ENCODE measurements at places on chromosomes 12 and 14.

GRCh38 chr12:44999355-44999754 is 51.5 kb downstream of the DBX2 start:
- no peak overlapping the region for H3K4me3 ChIP-seq
- no peaks in the 10 kb centered on the region for H3K36me3 ChIP-seq
- no peaks in the 10 kb centered on the region for H3K27me3 ChIP-seq
- H3K27ac ChIP-seq: no peak overlapping the region
- H3K4me1 ChIP-seq: no peaks in the 10 kb centered on the region
- DNase-seq: no peak

DNA sequence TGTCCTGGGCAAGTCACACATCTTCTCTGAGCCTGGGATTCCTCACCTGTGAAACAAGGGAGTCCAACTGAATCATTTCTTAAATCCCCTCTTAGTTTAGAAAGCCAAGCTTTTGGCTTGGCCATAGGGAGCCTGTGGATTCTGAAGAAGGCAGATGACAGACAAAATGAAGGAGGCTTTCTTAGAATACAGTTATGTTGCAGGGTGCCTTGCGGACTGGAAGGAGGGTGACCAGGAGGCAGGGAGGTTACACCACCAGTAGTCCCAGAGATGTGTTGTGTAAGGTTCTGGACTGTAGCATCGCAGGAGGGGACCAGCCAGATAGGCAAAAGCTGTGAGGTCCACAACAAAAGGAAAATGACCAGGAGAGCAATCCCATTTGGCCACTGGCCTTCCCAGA is 8.2 kb upstream of the ACVR1B start:
- H3K27me3 ChIP-seq: no peaks in the 10 kb centered on the region
- no peak overlapping the region for H3K4me3 ChIP-seq
- DNase-seq: no peak
- H3K4me1 ChIP-seq: no peaks in the 10 kb centered on the region
- no peak overlapping the region for H3K27ac ChIP-seq
- no peaks in the 10 kb centered on the region for H3K36me3 ChIP-seq

DNA sequence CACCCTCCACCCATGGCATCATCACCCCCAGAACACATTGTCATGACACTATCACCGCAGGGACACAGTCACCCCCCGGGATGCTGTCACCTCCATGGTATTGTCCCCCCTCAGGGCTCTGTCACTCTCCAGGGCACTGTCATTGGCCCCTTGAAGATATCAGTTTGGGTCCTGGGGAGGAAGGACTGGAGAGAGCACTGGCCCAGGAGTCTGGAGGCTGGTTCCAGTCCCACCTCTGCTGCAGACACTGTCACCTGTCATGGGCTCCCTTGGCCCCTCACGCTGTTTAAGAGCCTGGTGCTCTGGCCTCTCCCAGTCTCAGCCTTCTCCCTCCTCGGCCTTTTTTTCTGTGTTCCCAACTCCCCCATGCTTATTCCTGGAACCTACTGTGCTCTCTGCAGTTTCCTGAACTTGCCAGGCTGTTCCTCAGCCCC is 31.9 kb downstream of the SERPINA3 start:
- H3K27me3 ChIP-seq: no peaks in the 10 kb centered on the region
- H3K27ac ChIP-seq: no peak overlapping the region
- H3K4me1 ChIP-seq: no peaks in the 10 kb centered on the region
- no peaks in the 10 kb centered on the region for H3K36me3 ChIP-seq
- DNase-seq: no peak

DNA sequence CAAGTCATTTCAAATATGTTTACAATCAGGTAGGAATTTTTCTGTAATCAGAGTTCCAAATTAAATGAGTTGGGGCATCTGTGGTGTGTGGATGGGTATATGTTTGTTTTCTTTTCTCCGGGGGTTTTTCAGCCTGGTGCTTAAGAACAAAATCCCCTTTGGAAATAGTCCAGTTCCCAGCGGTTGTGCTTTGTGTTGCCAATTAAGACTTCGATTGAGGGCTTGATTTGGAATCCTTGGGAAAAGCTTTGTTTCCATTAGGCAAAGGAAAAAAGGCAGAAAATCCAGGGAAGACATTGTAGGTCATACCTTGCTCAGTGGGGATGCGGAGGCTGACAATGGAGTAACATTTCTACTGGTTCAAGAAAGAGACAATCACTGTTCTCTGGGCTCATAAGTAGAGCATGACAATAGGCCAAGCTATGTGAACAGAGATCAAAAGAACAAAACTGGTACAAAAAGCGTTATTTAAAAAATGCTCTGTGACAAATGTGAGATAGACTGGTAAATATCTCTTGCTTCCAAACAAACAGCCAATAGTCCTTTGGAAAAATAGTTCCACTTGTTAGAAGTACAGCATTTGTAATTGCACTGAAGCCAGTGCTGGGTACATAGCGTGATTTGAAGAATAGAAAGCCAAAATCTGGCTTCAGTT is 79.7 kb downstream of the EML1 start:
- no peaks in the 10 kb centered on the region for H3K27me3 ChIP-seq
- H3K4me3 ChIP-seq: no peak overlapping the region
- H3K27ac ChIP-seq: no peak overlapping the region
- no peaks in the 10 kb centered on the region for H3K36me3 ChIP-seq
- H3K4me1 ChIP-seq: no peaks in the 10 kb centered on the region

DNA sequence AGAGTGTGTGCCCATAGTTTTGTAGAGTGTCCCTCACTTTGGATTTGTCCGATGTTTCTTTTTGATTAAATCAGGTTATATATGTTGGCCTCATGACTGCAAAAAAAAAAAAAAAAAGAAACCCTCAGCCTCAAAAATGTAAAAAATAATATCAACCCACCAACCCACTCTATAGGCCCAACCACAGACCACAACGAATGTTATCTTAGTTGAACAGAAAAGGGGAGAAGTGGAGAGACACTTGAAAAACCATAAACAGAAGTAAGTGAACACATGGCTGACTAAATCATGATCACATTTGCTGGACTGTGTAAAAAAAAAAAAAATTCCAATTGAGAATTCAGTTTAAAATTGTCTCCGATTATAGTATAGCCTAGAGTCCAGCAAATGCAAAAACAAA is 45.5 kb upstream of the ST8SIA1 start:
- H3K4me1 ChIP-seq: no peaks in the 10 kb centered on the region
- DNase-seq: no peak
- H3K4me3 ChIP-seq: no peak overlapping the region
- no peak overlapping the region for H3K27ac ChIP-seq

DNA sequence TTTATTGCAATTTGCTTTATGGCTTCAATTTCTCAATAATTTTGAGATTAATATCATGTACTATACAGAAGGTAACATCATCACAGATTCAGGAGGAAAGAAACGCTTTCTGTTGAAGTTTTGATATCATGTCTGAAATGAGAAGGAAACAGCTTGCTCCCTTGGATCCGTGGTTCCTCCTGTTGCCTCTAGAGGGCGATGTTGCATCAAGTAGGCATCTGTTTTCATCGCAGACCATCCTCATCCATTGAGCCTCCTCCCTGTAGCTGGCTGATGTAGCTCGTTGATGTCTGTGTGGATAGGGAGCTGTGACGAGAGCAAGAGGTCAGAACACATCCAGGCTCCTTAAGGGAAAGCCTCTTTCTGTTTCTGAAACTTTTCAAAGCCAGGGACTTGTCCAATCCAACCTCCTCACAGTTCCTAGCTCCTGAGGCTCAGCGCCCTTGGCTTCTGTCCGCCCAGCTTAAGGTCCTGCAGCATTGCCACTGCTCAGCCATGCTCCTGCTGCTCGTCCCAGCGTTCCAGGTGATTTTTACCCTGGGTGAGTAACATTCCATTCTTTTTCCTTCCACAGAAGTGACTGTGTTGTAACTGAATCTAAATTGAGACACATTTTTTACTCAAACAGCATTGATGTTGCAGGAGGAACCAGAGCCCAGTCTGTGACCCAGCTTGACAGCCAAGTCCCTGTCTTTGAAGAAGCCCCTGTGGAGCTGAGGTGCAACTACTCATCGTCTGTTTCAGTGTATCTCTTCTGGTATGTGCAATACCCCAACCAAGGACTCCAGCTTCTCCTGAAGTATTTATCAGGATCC is 304.8 kb upstream of the OR4E1 start:
- no peaks in the 10 kb centered on the region for H3K4me1 ChIP-seq
- H3K27me3 ChIP-seq: no peaks in the 10 kb centered on the region
- no peak overlapping the region for H3K4me3 ChIP-seq
- DNase-seq: peak; percentile 45

DNA sequence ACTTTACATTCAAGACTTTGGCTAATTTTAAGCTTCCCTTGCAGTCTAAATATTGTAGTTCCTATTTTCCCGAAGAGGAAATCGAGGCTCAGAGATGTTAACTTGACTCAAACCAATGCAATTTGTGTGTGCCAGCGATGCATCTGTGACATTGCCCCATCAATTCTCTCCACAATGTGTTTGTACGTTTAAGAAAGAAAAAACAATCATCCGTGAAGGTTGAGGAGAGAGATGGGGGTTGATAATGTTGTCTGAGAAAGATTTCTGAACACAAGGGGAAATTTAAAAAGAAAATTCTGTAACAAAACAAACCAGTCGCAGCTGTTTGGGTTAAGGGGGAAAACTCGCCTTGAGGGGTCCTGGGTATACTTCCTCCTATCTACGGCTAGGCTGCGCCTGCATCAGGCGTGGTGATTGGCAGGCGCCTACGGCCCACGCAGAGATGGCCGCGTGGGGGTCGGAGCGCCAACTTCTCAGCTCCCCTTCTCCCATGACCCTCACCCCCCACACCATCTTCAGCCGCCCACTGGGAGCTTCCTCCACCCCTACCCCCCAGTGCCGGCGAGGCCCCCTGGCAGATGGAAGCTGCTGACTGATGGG is 12.3 kb downstream of the SIX1 start:
- no peak overlapping the region for H3K27ac ChIP-seq
- DNase-seq: no peak
- no peaks in the 10 kb centered on the region for H3K4me1 ChIP-seq
- H3K27me3 ChIP-seq: no peaks in the 10 kb centered on the region
- H3K4me3 ChIP-seq: no peak overlapping the region
- no peaks in the 10 kb centered on the region for H3K36me3 ChIP-seq

DNA sequence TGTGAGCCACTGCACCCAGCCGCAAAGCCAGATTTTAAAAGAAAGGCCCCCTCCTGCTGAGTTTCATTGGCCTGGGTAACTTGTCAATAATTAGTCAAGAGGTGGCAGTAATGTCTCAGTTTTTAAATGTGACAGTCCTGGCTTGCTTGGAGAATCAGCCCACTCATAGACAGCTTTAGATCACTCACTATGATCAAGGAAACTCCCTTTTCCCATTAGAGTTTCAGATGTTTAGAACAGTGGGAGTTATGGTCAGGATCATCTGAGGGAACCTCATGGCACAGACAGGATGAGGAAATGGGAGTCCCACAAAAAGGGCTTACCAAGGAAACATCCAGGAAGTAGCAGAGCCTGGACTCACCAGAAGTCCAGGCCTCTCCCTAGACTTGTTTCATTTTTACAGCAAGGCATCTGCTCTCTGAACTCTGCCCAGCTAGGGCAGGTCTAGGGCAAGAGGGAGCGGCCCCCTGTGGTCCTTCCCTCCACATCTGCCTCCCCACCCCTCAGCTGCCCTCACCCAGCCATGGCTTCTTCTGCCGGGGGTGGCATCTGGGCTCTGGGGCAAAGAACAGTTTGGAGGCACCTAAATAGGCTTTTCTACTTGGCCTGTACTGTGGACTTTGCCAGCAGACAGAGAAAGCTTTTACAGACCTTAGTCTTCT is 11.2 kb downstream of the BCL2L14 start:
- H3K27ac ChIP-seq: peak overlapping the region; percentile 29
- peaks cover 10% of the 10 kb centered on the region for H3K4me1 ChIP-seq
- peak; percentile 67 for DNase-seq
- H3K36me3 ChIP-seq: no peaks in the 10 kb centered on the region

- DNase-seq: no peak
- no peak overlapping the region for H3K4me3 ChIP-seq
- no peaks in the 10 kb centered on the region for H3K27me3 ChIP-seq
- H3K4me1 ChIP-seq: no peaks in the 10 kb centered on the region
- no peak overlapping the region for H3K27ac ChIP-seq
- H3K36me3 ChIP-seq: no peaks in the 10 kb centered on the region
These were observed 547.1 kb downstream of the CCER1 start for GRCh38 chr12:90407841-90408240.

DNA sequence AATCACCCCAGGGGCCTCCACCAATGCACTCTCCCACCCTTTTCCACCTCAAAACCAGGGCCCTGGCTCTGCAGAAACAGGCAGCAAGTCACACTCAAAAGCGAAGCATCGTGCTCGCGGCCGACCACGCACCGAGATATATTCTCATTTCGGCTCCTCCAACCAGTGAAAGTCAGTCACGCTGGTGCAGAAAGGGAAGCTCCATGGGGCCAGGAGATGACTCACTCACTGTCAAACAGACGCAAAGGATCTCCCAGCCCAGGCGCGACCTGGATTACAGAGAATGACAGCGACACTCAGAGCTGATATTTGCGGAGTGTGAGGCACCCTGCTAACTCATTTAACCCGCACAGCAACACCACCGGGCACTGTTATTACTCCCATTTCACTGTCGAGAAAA is 173.6 kb downstream of the CALM1 start:
- no peak for DNase-seq
- no peaks in the 10 kb centered on the region for H3K36me3 ChIP-seq
- no peaks in the 10 kb centered on the region for H3K4me1 ChIP-seq
- no peak overlapping the region for H3K4me3 ChIP-seq
- no peaks in the 10 kb centered on the region for H3K27me3 ChIP-seq

Measured in Caco-2 (cell line).